ENCODE measurements at places on chromosomes 16 and 17.

DNA sequence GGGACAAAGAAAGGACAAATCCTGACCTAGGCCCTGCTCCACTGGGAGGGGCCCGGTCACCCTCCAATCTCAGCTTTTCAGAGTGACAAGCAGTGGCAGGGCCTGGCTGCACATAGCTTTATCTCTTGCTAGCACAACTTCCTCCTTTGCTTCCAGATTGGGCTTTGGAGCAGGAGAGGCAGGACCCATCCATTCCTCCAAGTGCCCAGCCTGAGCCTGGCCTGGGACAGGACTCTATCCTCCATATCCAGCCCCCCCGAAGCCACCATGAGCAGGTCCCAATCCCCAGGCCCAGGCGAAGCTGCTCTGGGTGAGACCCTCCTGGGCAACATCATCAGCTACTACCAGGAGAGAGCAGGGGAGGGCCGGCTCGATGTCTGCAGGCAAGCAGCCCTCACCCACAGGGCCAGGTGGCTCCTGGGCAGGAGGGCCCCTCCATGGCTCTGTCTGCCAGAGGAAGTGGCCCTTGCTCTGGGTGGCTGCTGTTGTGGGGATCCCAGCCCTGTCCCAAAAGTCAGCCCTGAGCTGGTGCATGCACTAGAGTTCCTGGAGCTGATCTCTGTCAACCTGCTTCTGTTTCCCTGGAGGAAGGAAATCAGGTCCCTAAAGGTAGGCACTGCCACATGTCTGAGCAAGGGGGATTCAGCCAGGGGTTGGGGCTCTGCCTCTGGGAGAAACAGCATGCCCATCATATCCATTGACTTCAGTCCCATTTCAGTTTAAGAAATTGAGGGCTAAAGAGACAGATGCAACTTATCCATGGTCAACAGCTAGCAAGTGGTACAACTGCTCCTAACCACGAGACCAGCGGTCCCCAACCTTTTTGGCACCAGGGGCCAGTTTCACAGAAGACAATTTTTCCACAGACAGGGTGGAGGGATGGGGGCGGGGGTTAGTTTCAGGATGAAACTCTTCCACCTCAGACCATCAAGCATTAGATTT is 58.9 kb downstream of the TK2 start:
- DNase-seq, result no peak

DNA sequence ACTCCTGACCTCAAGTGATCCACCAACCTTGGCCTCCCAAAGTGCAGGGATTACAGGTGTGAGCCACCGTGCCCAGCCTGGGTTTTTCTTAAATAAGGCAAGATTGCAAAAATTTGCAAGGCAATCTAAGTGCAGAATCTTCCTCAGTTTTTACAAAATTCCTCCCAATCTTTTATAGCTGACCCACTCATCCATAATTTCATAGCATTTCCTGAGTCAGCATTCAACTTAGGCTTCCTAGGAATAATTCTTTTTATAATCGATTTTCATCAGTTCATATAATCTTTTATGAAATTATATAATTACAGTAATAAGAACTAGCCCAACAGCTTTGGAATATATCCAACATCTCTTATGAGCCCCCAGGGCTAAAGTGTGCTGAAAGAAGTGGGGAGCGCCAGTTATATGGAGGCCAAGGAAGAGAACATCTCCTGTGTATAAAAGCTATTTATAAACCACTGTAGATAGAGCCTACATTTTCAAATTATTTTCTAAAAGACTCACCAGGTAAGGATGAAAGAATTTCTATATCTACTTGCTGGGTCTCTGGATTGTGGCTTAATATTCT is 14.8 kb downstream of the COIL start:
- no peak for DNase-seq

- DNase-seq, result no peak
Measured at GRCh38 chr16:77744141-77744540, 21.8 kb downstream of the NUDT7 start.

DNA sequence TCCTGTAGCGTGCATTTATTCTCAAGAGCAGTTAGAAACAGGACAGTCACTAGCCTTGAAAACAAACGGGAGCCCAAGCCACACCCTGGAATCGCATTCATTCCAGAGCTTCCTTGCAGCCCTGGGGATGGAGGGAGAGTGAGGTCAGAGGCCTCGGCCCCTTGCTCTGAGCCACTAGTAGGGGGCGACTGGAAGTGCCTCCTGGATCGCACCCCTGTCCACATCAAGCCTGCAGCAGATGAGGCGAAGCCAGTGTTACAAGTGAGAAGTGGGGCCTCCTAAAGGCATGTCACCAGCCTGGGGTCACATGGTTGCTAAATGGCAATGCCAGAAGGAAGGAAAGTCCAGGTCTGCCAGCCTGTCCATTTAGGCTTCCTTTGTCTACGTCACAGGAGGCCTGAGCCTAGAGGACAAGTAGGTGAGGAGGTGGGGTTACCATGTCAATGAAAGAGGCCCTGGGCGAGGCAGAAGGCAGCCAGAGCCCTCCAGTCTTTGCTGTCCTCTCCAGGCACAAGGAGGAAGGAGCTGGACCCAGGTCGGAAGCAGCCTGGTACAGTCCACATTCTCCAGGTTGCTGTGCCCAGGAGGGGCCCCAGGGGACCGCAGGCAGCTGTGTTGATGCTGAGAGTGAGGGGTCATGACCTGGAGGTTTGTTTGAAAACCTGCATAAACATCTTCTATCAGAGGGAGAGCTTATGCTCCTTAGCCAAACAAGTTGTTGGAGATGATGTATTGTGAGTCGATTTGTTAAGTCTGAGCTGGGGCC is 3.0 kb upstream of the RCVRN start:
- DNase-seq, result no peak

- no peak for DNase-seq
Measured at GRCh38 chr17:50631908-50632571, 2.6 kb upstream of the ABCC3 start.

GRCh38 chr17:16477255-16477654 is 14.7 kb downstream of the LRRC75A start:
- no peak for DNase-seq

DNA sequence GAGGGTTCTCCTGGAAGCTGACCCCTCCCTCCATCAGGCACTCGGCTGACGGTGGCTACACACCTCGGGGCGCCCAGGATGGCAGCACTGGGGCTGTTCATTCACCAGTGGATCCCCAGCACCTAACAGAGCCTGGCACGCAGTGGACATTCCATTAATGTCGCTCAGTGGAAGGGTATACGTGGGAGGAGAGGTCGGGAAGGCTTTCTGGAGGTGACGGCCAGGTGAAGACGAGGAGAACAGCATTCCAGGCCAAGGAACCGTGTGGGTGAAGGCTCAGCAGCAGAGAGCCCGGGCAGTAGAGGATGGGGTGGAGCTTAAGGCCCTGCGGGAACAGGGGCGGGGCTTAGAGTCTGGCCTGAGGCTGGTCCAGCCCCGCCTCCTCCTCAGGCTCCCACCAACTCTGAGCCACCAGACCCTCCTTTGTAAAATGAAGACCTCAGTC is 2.5 kb upstream of the HS3ST6 start:
- DNase-seq, result no peak

DNA sequence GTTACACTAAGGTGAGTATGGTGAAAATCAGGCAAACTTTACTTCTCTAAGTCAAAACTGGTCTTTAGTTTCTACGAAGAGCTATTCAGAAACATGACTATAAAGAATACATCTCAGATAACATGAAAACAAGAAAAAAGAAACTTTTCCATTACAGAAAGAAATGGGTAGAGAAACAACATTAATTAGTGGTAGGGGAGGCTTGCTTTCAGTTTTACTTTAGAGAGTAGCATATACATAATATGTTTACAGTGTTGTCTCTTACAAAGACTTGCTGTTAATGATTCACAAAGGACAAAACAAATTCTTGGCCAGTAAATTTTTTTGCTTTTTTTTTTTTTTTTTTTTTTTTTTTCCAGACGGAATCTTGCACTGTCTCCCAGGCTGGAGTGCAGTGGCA is 34.2 kb downstream of the CRLF3 start:
- DNase-seq, result no peak

GRCh38 chr16:3578610-3579551 is 1.7 kb upstream of the NLRC3 start:
- DNase-seq, result no peak
